ENCODE measurements at places on chromosomes 5 and 9.

DNA sequence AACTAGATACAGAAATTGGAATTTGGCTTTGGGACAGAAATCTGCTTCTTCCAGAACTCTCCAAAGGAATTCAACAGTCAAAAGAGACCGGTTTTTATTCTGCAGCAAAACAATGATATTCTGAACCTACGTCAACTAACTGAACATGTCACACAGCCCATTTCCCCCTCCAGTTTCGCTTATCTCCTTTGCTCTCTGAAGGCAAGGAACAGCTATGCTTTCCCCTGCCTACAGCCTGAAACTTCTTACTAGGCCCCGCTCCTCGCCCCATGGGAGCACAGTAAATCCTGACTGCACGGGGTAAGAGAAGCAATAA is 488 bp downstream of the SKIC3 start:
- DNase-seq: no peak

DNA sequence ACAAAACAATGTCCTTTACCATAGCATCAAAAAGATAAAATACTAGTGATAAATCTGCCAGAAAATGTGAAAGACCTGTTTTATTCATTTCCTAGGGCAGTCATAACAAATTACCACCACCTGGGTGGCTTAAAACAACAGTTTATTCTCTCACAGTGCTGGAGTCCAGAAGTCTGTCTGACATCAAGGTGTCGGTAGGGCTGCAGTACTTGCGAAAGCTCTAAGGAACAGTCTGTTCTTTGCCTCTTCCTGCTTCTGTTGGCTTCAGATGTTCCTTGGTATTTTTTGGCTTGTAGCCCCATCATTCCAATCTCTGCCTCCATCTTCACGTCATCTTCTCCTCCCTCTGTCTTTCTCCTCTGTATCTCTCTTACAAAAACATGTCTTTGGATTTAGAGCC is 51.0 kb downstream of the PTPDC1 start:
- no peak for DNase-seq

DNA sequence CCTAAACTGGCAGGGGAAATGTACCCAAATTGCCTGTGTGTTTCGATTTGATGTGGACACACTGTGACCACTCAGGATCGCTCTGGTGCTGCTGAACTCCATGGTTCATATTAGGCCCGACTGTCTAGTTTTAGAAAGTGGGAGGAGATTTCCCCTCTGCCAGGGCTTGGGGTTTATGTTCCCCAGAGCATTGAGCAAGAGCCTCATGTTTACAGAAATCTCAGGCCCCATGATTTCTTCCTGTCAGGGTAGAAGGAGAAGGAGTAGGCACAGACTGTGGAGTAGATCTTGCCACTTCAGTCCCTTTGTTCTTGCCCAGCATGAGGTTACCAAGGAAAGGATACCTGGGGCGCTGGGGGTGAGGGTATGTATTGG is 40.8 kb upstream of the GLRX start:
- DNase-seq: no peak

- DNase-seq: no peak
Observed at GRCh38 chr5:27325513-27325912, 287.1 kb upstream of the CDH9 start.

Measured in NCI-H1092 (cell line).